ENCODE measurements at places on chromosomes 1 and 21.

- DNase-seq: no peak
Observed at GRCh38 chr1:20405893-20406604, 80.0 kb downstream of the CAMK2N1 start.

DNA sequence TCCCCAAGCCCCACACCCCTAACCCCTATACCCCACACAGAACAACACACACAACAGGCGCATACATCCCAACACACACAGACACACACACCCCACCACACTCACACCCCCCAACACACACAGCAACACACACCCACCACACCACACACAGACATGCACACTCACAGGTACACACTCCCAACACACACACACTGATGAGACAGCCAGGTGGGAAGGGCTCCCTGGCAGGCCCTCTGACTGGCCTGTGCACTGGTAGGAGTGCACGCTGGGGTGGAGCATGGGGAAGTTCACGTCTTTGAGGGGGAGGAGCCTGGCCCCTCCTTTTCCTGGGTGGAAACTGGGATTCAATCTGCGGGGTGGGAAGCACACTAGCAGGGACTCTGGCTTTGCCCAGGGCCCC is 116.7 kb downstream of the RHOU start:
- no peak for DNase-seq

DNA sequence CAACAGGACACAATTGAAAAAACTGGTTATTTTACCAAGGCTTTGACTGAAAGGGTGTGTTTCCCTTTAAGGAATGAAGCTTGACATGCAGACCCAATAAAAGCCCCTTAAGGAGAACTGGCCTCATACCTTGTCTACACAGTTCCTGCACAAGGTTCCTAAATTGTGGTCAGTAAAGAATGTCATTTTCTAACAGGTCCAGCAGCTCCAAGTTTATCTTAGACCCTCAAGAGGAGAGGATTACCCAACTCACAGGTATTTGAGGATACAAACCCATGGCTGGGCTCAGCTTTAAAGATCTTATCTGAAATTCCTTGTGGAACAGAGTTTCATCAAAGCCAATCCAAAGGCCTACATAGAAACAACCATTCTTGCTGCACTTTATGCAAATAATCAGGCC is 31.4 kb upstream of the CBR3 start:
- no peak for DNase-seq

DNA sequence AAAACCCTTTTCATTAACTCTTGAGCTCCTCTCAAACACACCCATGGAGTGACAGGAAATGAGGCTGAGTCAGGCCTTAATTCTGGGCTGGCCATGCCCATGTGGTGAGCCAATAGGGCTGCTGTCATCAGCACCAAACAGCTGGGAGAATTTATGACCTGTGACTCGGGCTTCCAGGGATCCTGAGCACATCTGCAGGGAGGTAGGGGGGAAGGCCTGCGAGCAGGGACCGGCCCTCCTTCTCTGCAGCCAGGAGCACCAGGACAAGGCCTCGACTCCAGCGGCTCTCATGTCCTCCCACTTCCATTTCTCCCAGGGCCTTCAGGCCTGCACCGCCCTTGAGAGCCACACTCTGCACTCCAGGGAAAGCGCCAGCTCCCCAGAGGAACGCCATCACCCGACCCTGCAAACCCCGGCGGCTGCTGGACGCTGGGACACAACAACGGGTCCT is 14.6 kb downstream of the RIPK4 start:
- peak; percentile 27 for DNase-seq

- no peak for DNase-seq
Observed at GRCh38 chr1:173107696-173108095, 57.0 kb upstream of the TNFSF18 start.

GRCh38 chr1:161486806-161487741 is 18.2 kb upstream of the FCGR2A start:
- DNase-seq: peak; percentile 49

- DNase-seq: no peak
Observed at GRCh38 chr1:1540818-1541628, 599 bp upstream of the TMEM240 start.

DNA sequence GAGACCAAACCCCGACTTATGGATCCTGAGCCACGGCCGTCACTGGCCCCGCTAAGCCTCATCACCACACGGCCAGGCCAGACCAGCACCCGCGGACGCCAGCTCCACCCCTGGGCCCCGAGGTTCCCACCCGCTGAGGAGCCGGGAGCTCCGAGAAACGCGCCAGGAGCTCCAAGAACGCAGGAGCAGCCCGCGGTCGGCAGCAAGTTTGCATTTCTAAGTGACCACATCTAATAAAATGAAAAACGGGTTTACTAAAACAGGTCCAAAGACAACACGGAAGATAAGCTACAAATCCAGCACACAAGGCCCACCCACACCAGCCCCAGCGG is 8.1 kb upstream of the C1QTNF12 start:
- no peak for DNase-seq

GRCh38 chr1:162644986-162645314 is 12.7 kb downstream of the DDR2 start:
- no peak for DNase-seq

DNA sequence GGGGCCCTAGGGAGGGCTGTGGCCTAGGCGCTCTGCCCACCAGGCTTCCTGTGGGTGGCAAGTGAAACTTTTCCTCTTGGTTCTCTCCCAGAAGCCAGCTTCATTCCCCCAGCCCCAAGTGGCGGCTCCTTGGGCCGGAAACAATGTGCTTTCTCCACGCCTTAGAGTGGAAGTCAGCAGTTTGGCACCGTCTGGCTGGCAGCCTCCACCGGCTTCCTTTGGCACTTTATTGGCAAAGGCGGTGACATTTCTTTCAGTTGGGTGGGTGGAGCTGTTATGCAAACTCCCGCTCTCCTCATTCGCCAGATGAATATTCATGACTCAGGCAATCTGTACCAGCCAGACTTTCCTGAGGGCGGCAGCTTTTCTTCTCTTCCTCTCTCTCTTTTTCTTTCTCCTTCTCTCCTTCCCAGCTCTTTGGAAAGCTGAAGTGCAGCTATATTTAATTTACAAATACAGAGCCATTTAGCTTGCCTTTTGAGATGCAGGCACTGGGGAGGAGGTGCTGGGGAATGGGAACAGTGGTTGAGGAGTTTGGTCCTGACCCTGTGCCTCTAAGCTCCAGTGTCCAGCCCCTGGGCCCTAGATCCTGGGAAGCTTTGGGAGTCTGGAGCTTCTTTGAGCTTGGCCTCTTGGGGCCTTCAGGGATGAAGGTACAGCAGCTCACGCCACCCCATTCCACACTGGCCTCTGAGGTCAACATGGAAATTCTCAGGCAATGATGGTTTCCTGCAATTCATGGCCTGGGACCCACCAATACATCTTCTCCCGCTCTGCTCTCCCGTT is 67.8 kb upstream of the POU3F1 start:
- no peak for DNase-seq

DNA sequence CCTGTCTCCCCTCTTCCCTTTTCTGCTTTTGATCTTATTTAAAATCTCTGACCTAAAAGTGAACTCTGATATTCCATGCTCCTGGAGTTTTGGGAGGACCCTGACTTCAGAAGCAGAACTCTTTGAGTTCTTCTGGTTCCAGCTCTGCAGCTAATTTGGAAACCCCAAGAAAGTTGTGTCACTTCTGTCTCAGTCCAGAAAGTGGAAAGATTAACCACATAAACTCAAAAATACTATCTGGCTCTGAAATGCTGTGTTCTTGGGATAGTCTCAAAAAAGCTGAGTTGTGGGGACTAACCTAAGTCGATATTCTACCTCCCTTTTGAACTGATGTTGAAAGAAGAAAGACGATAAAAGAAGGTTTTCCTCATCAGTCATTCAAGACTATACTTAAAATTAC is 59.8 kb downstream of the ITPKB start:
- no peak for DNase-seq

DNA sequence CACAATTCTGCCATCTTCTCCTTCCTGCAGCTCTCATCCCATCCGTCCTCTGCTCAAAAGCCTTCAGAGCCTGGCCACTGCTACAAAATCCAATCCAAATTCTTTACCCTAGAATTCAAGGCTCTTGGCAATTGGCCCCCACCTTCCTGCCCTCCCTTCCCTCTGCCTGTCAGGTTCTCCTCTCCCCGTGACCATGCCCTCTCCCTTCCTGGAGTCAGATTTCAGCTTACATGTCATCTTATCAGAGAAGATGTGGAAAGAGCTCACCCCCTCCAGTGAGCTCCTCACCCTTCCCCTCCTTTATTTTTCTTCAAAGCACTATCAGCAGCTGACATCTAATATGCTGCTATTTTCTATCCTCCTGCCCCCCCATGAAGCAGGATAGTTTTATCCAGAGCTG is 86.9 kb downstream of the GRIK3 start:
- no peak for DNase-seq

GRCh38 chr1:179873438-179873851 is 4.2 kb downstream of the TOR1AIP2 start:
- no peak for DNase-seq

DNA sequence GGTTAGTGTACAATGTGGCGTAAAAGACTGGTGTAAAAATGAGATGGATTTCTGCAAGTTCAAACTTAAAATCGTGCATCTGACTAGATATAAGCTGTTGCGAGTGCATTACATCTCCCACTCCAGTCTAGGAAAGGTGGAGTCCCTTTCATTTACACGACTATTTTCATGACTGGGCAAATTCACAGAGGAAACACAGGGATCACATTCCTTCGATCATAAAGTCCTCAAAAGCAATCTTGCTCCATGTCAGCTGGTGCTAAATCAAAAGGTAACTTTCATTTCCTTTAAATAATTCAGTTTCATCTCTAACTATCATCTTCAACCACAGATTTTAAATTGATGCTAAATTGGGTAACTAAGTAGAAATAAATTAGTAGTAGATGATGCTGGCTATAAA is 100.0 kb downstream of the HLCS start:
- no peak for DNase-seq

GRCh38 chr1:29674627-29675326 is 438.5 kb downstream of the PTPRU start:
- DNase-seq: no peak

DNA sequence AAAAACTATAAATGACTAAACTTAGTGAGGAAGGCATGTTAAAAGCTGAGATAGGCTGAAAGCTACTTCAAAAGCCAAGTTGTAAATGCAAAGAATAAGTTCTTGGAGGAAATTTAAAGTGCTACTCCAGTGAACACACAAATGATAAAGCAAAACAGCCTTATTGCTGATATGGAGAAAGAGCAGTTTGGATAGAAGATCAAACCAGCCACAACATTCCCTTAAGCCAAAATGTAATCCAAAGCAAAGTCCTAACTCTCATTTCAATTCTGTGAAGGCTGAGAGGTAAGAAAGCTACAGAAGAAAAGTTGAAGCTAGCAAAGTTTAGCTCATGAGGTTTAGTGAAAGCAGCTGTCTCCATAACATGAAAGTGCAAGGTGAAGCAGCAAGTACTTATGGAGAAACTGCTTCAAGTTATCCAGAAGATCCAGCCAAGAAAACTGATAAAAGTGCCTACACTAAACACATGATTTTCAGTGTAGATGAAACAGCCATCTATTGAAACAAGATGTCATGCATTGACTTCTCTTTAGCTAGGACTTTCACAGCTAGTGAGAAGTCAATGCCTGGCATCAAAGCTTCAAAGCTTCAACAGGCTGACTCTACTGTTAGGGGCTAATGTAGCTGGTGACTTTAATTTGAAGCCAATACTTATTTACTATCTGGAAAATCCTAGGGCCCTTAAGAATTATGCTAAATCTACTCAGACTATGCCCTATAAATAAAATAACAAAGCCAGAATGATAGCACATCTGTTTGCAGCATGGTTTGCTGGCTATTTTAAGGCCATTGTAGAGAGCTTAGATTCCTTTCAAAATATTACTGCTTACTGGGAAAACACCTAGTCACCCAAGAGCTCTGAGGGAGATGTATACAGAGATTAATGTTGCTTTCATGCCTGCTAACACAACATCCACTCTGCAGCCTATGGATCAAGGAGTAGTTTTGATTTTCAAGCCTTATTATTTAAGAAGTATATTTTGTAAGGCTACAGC is 188.6 kb downstream of the EIF4G3 start:
- no peak for DNase-seq

DNA sequence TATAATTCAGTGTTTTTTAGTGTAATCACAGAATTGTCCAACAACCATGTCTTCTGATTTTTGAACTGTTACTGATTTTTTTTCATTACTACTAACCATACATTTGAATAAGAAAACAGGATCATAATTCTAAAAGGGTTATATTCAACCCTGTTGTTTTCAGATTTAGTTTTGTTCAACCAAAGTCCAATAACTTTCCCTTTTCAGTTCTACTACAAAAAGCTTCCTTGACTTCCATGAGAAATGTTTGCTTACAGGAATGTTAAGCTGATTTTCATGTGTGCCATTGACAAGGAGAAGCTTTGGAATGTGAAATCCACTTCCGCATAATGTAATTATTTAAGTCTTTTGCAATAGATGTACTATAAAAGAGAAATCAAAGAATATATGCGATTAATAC is 72.0 kb upstream of the ZNF326 start:
- no peak for DNase-seq

GRCh38 chr1:41980827-41981653 is 62.3 kb upstream of the HIVEP3 start:
- DNase-seq: no peak

DNA sequence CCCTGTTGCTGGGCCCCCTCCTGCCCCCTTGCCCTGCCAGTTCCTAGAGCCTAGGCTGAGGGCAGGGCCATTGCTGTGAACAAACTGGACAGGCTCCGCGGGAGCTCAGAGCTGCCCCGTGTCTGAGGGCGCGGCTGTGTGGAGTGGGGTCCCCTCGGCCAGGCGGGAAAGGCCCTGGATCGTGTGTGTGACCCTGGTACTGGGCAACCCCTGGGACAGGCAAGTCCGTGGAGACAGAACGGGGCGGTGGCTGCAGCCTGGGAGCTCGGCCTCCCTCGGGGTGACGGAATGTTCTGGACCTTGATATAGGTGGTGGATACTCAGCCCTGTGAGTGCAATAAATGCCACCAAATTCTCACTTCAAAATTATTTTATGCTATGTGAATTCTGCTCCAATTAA is 27.7 kb upstream of the C1orf159 start:
- DNase-seq: no peak

- DNase-seq: no peak
Observed at GRCh38 chr1:240344918-240345317, 253.2 kb downstream of the FMN2 start.

DNA sequence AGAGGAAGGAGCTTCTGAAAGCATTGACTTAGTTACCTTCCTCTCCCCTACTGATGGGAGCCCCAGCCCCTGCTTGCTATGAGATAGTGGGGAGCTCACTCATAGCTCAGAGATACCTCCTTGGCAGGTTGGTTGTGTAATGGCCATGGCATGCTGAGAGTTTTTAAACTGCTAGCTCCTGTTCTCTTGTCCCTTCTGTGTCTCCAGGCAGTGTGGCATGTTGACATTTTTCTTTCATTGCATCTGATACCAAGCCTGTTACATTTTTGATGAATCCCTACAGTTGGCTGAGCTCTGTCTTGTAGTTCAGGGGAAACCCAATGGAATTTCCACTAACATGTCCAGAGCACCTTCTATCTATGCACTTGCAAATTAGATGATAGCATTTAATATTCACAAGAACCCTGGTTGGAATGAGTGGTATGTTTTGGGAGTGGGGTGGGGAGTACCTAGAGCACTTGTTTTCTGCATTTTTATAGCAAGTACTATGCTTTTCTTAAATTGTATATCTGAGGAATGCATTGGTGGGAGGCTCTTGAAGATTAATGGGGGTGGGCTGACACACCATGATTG is 39.1 kb upstream of the EFCAB14 start:
- DNase-seq: no peak

Data from HS-27A (cell line).